ENCODE measurements at places on chromosomes 11 and 22.

DNA sequence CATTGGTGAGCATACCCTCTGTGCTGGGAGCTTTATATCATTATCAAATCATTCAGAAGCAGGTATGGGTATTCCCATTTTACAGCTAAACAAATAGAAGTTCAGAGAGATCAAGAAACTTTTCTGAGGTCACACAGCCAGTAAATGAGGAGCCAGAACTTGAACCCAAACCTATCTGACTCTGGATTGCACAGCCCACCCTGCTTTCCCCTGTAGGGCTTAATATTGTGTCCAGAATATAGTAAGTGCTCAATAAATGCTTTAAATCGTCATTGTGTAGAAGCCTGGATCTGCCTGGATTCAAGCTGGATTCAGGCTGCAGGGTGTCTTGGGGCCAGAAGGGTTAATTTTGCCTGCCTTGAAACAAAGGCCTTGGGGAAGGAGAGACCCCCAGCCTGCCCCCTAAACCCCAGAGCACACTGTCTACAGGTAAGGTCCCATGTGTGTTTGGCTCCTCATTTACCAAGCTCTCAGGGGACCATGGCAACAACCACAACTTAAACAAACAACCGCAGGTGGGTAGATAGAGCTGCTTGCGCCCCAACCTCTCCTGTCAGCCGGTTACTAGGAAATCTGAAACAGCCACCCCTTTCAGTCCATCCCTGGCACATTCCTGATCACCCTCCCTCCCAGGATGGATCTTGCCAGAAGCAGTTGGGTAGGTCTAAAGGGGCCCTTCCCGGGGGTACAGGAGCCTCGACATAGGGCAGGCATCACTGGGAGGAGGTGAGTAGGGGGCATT, 3.0 kb upstream of the SEC14L3 start:
- DNase-seq: no peak

DNA sequence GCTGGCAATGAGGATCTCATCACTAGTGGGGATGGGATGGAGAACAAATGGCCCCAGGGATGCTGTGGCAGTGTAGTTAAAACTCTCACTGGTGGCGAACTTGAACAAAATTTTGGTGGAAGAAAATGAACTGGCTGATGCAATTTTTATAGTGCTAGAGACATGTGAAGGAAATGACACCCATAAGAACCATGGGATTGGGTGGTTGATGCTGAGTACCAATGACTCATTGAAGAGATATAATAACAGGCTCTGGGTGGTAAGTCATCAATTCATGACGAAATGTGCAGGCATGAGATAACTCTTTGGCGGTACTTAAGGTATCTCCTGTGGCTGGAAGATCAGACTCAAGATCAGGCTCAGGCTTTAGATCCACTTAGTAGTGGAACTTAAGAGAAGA, 172.9 kb upstream of the DDI1 start:
- peak; percentile 67 for DNase-seq

- DNase-seq: peak; percentile 46
Measured at GRCh38 chr11:27200779-27201453, 160.3 kb downstream of the BBOX1 start.

DNA sequence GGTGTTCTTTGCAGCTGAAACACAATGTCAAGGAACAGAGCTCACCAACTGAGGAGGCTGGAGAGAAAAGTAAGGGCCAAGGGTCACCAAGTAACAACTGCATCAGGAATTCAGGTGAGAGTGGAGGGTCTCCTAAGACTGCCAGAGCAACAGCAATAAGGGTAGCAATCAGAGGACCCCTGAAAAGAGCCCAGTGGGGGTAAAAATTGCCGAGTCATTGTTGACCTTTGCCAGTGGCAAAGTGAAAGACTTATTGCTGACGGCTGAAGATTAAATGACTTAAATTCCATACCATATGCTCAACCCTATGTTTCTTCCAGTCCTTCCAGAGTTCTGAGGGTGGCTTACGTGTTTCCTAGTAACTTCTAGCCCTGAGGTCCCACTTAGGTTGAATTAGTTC, 51.9 kb upstream of the ARHGAP42 start:
- no peak for DNase-seq

DNA sequence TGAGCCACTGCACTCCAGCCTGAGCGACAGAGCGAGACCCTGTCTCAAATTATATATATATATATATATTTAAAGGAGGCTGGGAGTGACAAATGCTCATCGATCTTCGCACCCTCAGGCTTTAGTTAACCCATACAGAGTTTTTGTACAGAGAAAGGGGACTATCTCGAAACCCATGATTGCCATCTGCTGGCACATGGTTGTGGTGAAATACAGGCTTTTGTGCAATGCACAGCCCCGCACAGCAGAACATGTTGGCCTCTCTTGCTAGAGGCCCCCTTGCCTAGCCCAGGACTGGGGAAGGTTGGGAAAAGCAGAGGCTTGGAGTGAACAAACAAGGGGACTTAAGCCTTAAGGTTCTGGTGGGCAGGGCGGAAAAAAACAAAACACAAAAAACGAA, 3.6 kb downstream of the MYBPC3 start:
- DNase-seq: no peak

DNA sequence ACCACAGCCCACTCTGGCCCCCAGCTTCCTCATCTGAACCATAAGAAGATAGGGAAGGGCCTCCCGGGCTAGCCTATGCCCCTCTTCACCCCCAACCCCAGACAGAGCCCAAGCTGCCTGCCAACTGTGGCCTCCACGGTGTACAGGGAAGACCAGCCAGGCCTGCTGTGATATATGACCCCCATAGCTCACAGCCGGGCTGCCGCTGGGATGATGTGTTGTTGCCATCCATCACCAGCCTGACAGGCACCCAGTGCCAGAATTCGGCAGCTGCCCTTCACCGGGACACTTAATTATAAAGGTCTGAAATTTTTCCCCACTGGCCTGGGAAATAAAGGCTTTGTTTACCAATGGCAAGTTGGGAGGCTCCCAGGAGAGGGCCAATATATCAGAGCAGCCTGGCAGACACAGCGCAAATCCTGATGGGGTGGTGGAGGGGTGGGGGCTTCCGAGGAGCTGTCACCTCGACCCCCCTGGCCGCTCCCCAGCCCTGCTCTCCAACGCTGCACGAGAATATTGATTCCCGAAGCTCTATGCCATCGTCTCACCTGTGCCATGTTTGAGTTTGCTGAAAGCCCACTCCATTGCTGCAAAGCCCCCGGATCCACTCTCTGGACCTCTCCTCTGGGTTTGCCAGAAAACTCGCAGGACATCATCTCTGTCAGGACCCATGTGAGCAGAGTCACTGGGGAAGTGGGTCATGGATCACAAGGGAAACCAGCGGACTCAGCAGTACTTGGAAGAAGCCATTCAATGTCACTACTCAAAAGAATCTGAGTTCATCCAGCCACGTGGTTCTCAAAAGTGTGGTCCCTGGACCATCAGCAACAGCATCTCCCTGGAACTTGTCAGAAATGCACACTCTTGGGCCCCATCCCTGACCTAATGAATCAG, 296.9 kb downstream of the MN1 start:
- no peak for DNase-seq

DNA sequence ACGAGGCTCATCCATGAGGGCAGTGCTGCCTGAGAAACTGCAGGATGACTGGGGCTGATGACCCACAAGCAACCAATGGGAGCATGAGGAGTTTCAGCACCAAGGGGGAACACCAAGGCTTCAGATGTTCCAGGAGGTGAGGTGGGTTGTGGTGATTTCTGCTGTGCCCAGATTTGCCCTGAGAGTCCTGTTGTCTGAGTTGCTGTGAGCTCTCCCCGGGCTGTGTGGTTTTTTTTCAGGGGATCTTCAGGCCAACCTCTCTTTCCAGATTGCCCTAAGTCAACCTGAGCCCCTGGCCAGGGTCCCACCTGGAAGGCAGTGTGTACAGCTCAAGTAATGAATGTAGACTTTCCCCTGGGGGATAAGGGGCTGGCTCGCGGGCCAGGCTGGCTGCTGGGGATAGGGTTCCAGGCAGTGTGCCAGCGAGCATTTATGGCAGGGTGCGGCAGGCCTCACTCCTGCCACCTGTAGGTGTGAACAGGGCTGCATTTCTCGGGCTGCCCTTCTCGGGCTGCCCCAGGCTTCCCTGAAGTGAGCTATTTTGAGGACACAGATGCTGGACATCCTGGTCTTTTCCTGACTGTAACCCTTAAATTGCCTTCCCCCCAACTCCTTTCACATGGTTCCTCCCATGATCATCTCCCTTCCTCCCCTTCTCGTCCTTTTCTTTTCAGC, 9.8 kb downstream of the SLC22A6 start:
- DNase-seq: no peak

DNA sequence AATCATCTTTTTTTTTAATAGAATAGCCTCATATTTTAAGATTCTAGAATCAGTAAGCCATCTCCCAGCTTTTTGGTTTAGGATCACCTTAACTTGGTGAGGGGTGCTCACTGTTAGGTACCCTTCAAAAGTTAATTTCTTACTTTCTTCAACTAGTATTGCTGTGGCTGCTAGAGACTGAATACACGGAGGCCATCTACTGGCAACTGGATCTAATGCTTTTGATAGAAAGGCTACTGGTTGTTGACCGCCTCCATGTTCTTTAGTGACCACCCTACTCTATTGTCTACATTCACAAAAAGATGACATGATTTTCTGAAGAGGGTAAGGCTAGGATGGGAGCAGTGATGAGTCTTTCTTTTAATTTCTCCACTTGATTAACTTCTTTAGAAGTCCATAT, 16.7 kb upstream of the ALDH3B2 start:
- DNase-seq: no peak

DNA sequence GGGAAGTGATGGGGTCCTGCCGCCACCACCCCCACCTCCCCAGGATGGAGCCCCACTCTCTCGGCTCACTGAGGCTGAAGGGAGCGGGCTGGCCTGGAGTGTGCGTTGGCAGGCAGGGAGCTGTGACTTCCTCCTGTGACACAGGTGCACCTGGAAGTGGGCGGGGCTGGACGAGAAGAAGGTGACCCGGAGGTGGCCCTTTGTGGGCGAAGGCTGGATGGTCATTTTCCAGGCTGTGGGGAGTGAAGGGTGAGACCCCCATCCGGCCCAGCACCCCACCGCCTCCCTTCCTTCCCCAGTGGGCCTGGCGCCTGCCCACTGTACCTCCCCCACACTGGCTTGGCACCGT, 15.3 kb downstream of the IL17REL start:
- DNase-seq: no peak

- DNase-seq: no peak
Measured at GRCh38 chr11:64343767-64344559, 4.0 kb downstream of the CCDC88B start.

DNA sequence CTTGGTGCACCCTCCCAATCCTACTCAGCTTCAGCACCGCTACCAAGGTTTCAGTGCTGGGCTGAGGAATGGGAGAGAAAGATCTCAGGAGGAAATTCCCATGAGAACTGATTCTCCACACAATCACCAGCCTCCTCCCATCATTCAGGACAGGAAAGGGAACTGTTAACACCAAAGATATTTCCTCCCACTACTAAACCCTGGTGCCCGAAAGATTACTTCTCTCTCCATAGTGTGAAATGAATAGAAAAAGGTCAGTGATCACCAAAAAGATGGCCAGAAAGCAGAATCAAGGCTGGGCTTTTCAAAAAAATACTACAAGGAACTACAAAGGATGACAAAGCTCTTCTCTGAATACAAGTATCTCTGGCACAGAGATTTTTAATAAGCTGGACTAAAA, 26.1 kb downstream of the TCIRG1 start:
- DNase-seq: no peak

- no peak for DNase-seq
Measured at GRCh38 chr11:92967178-92967577, 2.3 kb upstream of the MTNR1B start.

GRCh38 chr11:47248664-47249377, at the start of gene ACP2:
Gene ACP2, minus strand, starts transcription at chr11:47248814. Its CDS starts 25 bp downstream, at chr11:47248789.
- DNase-seq: peak; percentile 87

GRCh38 chr11:101453682-101454081, 130.1 kb downstream of the TRPC6 start:
- DNase-seq: peak; percentile 25

DNA sequence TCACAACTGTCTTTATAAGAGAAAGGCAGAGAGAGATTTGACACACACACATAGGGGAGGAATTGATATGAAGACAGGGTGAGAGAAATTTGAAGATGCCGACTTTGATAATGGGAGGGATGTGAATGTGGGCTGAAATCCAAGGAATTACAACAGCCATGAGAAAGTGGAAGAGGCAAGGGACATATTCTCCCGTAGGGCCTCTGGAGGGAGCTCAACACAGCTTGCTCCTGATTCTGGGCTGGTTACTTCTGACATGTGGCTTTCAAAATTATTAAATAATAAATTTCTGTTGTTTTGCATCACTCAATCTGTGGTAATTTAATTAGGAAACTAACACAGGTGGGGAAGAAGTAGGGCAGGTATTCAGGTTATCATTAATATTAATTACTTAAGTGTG, 282.9 kb downstream of the LUZP2 start:
- no peak for DNase-seq

GRCh38 chr11:46271875-46272815, 5.3 kb upstream of the CREB3L1 start:
- peak; percentile 82 for DNase-seq

DNA sequence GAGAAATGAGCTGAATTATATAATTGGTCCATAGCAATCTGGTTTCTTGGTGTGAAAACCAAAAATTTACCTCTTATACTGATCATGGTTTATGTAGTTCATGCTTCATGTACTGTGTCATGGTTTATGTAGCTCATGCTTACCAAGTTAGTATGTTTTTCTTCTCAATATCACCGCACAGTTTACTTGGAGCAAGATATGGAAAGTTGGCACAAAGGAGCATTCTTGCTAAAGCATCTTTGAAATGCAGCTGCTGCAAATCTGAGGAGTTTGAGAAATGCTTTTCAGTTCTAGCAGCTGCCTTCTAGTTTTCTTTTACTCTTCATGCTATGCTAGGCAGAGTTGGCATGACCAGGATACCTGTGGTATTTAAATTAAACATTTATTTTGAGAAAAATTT, 4.5 kb downstream of the OR10G7 start:
- no peak for DNase-seq

DNA sequence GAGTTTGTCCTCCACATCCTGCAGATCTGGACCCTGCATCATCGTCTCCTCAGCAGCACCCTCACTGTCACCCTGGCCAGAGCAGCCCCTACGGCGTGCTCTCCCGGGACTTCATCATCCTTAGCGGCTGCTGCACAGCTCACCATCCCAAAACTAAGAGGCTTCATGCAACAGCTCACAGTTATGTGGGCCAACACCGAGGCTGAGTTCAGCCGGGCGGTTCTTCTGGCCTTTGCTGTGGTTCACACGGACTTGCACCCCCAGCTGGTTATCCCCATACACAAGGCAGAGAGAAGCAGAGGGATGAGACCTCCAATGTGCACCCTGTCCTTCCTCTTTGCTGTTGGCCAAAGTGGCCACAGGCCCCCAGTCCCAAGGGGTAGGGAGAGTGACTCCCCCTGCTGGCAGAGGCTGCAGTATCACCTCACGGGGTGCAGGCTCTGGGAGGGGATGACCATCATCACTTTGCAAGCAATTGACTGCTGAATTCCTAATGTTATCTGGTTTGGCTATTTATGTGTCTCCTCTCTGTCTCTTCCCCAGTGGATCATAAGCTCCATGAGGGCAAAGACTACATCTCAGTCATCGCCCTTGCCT, 276.8 kb downstream of the BRD1 start:
- DNase-seq: no peak

DNA sequence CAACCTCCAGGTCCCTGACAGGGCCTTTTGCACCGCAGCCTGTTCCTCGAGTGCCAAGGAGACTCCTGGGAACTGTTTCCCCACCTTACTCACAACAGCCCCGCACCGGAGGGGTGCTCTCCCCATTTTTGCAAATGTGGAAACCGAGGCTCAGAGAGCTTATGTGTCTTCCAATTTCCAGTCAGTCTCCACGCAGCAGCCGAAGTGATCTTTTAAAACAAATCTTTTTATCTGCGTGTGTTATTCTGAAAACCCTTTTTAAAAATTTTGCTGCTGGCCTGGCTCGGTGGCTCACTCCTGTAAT, 409 bp upstream of the TMEM134 start:
- no peak for DNase-seq

GRCh38 chr11:46315033-46315738, 32.1 kb upstream of the DGKZ start:
- DNase-seq: peak; percentile 75
